ENCODE measurements at places on chromosomes 7 and 10. TPM values are rescaled to one million over a fixed set of nuclear protein-coding genes. Genes with fewer than 3 reads are reported as not detected.

The INMT gene
- total RNA-seq = not detected

The C10orf62 gene
- total RNA-seq = not detected

The ACTA2 gene
- 13.3 TPM for total RNA-seq

The SLC18A3 gene
- total RNA-seq = not detected

The CRYGN gene
- total RNA-seq = 0.16 TPM

The DGKB gene
- total RNA-seq = not detected

The CYTH3 gene
- 2.3 TPM for total RNA-seq

The PON3 gene
- total RNA-seq = not detected

The PRSS37 gene
- not detected for total RNA-seq

The EPHA1 gene
- 2.4 TPM for total RNA-seq

The VSTM2A gene
- total RNA-seq = not detected

DNA sequence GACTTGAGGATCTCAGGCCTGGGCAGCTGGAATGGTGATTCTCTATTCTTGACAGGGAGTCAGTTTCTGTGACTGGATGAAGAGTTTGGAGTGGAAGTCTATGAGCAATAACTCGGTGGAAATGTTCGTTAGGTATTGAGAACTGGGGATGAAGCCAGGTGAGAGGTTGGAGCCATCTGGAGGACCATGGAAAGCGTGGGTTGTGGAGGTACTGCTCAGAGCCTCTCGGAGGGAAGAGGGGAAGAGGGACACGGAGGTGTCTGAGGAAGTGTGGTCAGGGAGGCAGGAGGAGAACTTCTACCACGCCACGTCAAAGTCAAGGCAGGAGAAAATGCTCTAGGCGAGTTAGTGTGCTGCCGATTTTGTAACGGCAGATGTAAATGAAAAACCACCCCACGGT lies 430.7 kb downstream of the DPP6 start:
- H3K36me3 ChIP-seq = no peaks in the 10 kb centered on the region
- H3K27me3 ChIP-seq = no peaks in the 10 kb centered on the region
- H3K4me3 ChIP-seq = no peak overlapping the region
- no peak overlapping the region for H3K27ac ChIP-seq

DNA sequence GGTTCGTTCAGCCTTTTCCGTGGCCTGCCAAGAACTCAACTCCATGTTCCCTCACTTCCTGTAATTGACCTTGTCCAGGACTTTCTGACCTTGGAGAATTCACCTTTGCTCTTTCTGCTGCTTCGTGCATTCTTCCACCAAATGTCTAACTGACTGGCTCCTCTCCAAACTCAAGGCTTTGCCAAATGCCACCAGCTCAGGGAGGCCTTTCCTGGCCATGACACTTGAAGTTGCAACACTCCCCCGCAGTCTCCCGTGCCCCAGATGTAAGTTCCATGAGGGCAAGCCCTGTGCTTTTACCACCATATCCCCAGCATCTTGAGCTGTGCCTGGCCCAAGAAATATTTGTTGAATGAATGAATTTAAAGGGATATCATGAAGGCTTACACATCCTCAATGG lies 238.4 kb downstream of the ARHGAP21 start:
- peaks cover 3% of the 10 kb centered on the region for H3K4me1 ChIP-seq
- no peak overlapping the region for H3K4me3 ChIP-seq
- peaks cover 6% of the 10 kb centered on the region for H3K27me3 ChIP-seq
- no peak overlapping the region for H3K27ac ChIP-seq

DNA sequence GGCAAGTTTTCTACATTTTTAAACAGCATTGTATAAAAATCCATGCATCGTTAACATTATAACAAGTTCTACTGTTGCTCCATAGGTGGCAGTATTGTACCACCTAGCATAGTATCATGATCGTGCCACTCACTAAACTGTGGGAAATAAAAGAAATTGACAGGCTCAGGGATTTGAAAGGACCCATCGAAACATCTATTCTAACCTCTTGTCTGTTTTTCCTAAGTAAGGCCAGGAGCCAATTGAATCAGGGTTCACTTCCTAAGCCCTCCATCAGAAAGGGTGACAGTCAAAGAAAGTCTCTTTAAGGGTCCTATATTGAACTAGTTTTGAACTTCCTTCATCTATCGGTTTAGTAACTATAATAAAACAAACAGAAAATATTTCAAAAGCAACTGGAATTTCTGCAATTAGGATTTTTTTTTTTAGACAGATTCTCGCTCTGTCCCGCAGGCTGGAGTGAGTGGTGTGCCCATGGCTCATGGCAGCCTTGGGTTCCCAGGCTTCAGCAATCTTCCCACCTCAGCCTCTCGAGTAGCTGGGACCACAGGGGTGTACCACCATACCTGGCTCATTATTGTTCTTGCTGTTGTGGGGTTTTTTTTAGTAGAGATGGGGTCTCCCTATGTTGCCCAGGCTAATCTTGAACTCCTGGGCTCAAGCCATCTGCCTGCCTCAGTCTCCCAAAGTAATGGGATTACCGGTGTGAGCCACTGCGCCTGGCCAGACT lies 9.4 kb downstream of the HACD1 start:
- no peak overlapping the region for H3K4me3 ChIP-seq
- no peak for DNase-seq
- no peaks in the 10 kb centered on the region for H3K36me3 ChIP-seq
- H3K27me3 ChIP-seq = peaks cover 1% of the 10 kb centered on the region

GRCh38 chr7:101864039-101864438 lies 46.6 kb downstream of the CUX1 start:
- H3K4me1 ChIP-seq = peaks cover 28% of the 10 kb centered on the region
- H3K27me3 ChIP-seq = no peaks in the 10 kb centered on the region
- no peak overlapping the region for H3K27ac ChIP-seq
- H3K4me3 ChIP-seq = no peak overlapping the region
- no peak for DNase-seq
- no peaks in the 10 kb centered on the region for H3K36me3 ChIP-seq

DNA sequence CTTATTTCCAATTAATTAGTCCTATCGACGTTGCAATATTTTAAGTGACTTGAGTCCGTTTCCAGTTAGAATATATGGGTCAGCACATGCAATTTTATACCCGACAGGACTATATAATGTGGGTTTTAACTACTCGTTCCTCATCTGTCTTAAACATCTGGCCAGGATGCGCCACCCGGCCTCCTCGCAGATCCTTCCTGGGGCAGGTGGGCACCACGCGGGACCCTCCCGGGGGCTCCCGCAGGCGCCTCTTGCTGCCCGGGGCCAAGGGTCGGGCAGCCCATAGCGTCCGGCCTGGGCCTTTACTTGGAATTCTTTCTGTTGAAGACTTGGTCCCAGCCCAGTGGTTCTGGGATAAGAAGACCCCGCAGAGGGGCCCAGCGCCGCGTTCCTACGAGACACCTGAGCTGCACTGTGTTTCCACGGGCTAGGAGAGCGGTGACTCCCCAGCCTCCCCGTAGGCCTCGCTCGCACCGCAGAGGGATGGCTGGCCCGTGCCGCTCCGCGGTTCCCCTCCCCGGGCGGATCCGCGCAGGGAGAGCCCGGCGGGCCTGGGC lies 10.1 kb upstream of the MNX1 start:
- peaks cover 24% of the 10 kb centered on the region for H3K4me1 ChIP-seq
- H3K36me3 ChIP-seq = no peaks in the 10 kb centered on the region
- H3K4me3 ChIP-seq = no peak overlapping the region
- H3K27ac ChIP-seq = no peak overlapping the region
- no peak for DNase-seq

- H3K4me3 ChIP-seq = no peak overlapping the region
- no peak for DNase-seq
- no peaks in the 10 kb centered on the region for H3K27me3 ChIP-seq
- H3K36me3 ChIP-seq = peaks cover 36% of the 10 kb centered on the region
Measured at GRCh38 chr7:130398526-130399090, 18.3 kb downstream of the CPA1 start.

GRCh38 chr7:103649052-103649451 lies 203.0 kb upstream of the SLC26A5 start:
- no peaks in the 10 kb centered on the region for H3K27me3 ChIP-seq
- no peak overlapping the region for H3K4me3 ChIP-seq
- no peaks in the 10 kb centered on the region for H3K4me1 ChIP-seq
- H3K27ac ChIP-seq = no peak overlapping the region
- DNase-seq = no peak
- H3K36me3 ChIP-seq = no peaks in the 10 kb centered on the region

- H3K4me3 ChIP-seq = no peak overlapping the region
- H3K27ac ChIP-seq = no peak overlapping the region
- no peaks in the 10 kb centered on the region for H3K4me1 ChIP-seq
- no peaks in the 10 kb centered on the region for H3K27me3 ChIP-seq
- no peaks in the 10 kb centered on the region for H3K36me3 ChIP-seq
- DNase-seq = no peak
Measured at GRCh38 chr7:86407291-86407690, 236.4 kb upstream of the GRM3 start.

DNA sequence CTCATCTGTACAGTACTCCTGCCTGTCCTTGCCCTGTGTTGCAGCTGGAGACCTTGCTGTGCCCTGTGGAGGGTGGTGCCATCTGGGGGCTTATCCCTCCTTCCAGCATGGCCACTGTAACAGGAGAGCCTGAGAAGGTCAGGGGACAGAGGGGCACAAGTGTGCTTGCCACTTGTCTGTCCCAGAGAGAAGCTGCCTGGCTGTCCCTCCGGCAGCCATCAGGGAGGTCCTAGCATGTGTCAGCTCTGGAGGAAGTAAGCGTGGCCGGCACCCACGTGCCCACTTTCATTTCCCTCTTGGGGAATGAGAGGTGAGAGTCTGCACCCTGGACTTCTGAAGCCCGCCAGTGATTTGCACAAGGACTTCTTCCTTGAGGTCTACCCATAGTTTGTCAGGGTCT lies 97.0 kb upstream of the PPIF start:
- no peaks in the 10 kb centered on the region for H3K27me3 ChIP-seq
- peaks cover 60% of the 10 kb centered on the region for H3K4me1 ChIP-seq
- H3K27ac ChIP-seq = peak overlapping the region; percentile 89
- peak; percentile 22 for DNase-seq
- H3K4me3 ChIP-seq = peak overlapping the region; percentile 29

DNA sequence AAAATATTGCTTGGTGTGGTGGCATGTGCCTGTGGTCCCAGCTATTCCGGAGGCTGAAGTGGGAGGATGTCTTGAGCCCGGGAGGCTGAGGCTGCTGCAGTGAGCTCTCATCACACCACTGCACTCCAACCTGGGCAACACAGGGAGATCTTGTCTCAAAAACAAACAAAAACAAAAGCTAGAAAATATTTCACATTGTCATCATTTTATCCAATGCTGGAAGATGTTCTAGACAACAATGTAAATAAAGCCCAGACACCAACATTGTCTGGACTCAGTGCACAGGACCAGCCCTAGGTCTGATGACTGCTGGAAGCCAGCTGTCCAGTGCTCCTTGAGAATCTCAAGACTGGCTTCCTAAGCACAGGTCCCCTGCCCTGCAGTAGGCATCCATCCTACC lies 13.5 kb downstream of the SEPHS1 start:
- no peak overlapping the region for H3K27ac ChIP-seq
- H3K4me3 ChIP-seq = no peak overlapping the region
- peaks cover 9% of the 10 kb centered on the region for H3K4me1 ChIP-seq
- DNase-seq = no peak
- no peaks in the 10 kb centered on the region for H3K27me3 ChIP-seq

- no peak overlapping the region for H3K27ac ChIP-seq
- no peaks in the 10 kb centered on the region for H3K36me3 ChIP-seq
- H3K27me3 ChIP-seq = no peaks in the 10 kb centered on the region
- no peak overlapping the region for H3K4me3 ChIP-seq
- H3K4me1 ChIP-seq = no peaks in the 10 kb centered on the region
- no peak for DNase-seq
Measured at GRCh38 chr7:37719077-37719476, 35.5 kb downstream of the GPR141 start.

GRCh38 chr10:124245191-124245590 lies 151.8 kb upstream of the CHST15 start:
- no peak for DNase-seq
- no peaks in the 10 kb centered on the region for H3K4me1 ChIP-seq
- H3K27me3 ChIP-seq = no peaks in the 10 kb centered on the region
- H3K27ac ChIP-seq = no peak overlapping the region

- no peak overlapping the region for H3K4me3 ChIP-seq
- no peaks in the 10 kb centered on the region for H3K4me1 ChIP-seq
- H3K36me3 ChIP-seq = no peaks in the 10 kb centered on the region
- H3K27me3 ChIP-seq = no peaks in the 10 kb centered on the region
- no peak for DNase-seq
- H3K27ac ChIP-seq = no peak overlapping the region
Measured at GRCh38 chr7:30869794-30870611, 41.6 kb upstream of the AQP1 start.

DNA sequence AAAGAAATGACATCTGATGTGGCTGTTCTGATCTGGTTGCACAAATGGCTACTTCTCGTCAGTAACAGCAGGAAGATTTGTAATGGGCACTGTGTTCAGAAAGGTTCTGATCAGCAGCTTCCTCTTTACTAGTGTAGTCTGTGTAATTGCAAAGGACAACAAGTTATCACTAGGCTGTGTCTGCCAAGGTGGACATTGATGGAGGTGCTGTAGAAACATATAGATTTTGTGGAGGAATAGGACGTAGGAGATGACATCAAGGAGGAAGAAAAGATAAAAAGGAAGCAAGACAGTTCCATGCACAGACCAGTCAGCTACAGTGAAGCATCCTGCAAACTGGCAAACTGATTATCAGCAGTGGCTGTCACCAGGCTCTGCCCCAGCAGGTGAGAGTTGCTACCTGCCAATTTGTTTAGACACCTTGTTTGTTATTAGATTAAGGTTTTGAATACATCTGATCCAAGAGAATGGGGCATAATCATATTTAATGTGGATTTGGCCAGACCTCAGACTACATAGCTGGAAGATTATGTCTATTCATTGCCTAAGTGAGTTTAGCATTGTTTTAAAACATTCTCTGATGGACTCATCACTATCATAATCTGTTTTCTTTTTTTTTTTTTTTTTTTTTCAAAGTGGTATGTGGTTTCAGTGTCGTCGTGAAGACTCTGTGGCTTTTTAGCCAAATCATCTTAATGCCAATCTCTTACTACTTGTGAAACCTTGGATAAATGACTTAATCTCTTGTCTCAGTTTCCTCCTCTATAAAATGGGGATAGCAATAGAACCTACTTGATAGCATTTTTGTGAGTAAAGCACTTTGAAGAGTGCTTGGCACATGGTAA lies 417.9 kb upstream of the LRGUK start:
- DNase-seq = no peak
- no peaks in the 10 kb centered on the region for H3K27me3 ChIP-seq
- H3K36me3 ChIP-seq = no peaks in the 10 kb centered on the region
- H3K27ac ChIP-seq = no peak overlapping the region

GRCh38 chr7:22563032-22563501 lies 63.1 kb upstream of the STEAP1B start:
- peaks cover 40% of the 10 kb centered on the region for H3K27me3 ChIP-seq
- H3K4me3 ChIP-seq = no peak overlapping the region
- no peak overlapping the region for H3K27ac ChIP-seq
- H3K4me1 ChIP-seq = peaks cover 38% of the 10 kb centered on the region

DNA sequence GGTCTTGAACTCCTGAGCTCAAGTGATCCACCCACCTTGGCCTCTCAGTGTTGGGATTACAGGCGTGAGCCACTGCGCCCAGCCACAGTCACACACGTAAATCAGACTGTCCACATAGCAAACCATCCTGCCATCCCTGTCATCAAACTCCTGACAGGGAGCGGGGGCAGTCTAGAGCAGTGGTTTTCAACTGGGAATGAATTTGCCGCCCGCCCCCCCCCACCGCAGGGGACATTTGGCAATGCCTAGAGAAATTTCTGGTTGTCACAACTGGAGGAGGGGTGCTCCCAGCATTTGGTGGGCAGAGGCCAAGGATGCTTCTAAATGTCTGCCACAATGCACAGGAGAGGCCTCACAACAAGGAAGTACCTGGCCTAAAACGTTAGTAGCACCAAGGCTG lies 24.1 kb downstream of the CAMK2G start:
- no peak for DNase-seq
- no peak overlapping the region for H3K4me3 ChIP-seq
- peaks cover 15% of the 10 kb centered on the region for H3K4me1 ChIP-seq
- H3K27me3 ChIP-seq = no peaks in the 10 kb centered on the region
